ENCODE measurements at places on chromosomes 13 and 19.
A peak's percentile ranks its signal among the peaks of the same experiment; 100 is the strongest.

DNA sequence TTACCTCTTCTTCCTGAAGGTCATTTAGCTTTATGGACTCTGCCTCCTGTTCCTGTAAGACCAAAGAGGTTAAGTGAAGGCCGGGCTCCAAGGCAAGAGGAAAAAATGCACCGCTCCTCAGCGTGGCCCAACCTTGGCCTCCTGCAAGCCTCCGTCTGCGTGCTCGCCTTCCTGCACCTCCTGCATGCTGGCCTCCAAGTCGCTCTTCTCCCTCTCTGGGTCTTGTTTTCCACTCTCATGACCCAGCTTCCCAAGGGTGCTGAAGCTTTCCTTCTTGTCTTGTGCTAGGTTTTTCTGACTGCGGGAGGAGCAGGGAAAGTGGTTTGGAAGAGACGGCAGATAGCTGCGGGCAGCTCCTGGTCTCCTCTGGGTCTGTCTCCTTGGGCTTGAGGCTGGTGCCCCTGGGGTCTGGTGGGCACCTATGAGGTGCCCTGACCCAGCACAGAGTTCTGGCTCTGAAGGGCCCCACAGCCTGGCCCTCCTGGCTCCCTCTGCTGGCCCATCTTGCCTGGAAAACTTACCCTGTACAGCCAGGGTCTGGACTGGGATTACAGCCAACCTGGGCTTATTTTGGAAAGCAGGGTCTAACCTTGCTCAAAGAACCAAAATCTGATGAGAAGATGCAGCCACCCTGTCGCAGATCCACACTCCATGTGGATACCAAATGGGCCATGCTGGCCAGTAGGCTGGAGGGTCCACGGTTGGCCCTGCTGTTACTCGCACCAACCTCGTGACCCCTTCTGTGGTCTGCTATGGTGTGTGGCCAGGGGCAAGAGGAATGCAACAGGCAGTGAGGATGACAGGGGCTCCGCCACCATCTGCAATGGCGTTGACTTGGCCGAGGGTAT, 5.2 kb downstream of the C13orf46 start:
- no peak for DNase-seq

GRCh38 chr13:53138376-53139036, 109.9 kb downstream of the OLFM4 start:
- no peak for DNase-seq

GRCh38 chr13:82606008-82606407, 1276.3 kb downstream of the SLITRK1 start:
- DNase-seq = no peak

DNA sequence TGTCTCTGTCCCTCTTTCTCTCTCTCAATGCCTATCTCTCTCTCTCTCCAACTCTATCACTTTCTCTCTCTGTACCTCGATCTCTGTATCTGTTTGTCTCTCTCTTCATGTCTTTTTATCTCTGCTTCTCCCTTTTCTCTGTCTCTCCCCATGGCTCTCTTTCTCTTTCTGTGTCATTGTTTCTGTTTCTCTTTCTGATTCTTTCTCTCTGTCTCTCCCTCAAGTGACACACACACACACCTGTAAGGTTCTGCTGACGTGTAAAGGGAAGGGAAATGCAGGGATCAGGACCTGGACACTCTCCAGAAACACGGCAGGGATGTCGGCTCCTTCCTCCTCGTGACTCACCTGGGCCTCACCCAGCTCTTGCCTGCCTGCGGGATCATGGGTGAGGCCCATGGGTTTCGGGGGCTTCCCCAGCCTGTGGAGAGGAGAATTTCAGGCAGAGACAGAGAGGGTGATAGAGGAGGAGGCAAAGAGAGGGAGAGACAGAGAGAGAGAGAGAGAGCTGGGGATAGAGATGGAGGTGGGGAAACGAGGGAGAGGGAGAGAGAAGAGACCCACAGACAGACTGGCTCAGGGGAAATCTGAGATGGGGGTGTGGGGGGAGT, 5.4 kb upstream of the PLAUR start:
- peak; percentile 95 for DNase-seq

DNA sequence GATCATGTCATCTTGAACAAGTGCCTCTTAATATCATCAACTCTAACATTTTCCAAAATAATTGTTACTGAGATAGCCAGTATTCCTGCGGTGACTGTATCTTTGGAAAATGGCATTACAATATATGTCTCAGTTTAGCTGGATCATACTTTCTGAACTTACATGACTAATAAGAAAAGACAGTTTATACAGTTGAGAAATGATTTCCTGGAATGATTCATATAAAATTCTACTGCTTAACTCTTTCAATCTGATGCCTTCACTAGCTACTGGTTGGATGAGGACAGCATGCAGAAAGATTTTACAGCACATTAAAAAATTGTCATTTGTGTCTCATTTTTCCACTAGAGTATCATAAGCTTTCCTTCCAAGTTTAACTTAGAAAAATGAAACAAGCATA, 302.1 kb downstream of the PCDH17 start:
- DNase-seq = no peak

DNA sequence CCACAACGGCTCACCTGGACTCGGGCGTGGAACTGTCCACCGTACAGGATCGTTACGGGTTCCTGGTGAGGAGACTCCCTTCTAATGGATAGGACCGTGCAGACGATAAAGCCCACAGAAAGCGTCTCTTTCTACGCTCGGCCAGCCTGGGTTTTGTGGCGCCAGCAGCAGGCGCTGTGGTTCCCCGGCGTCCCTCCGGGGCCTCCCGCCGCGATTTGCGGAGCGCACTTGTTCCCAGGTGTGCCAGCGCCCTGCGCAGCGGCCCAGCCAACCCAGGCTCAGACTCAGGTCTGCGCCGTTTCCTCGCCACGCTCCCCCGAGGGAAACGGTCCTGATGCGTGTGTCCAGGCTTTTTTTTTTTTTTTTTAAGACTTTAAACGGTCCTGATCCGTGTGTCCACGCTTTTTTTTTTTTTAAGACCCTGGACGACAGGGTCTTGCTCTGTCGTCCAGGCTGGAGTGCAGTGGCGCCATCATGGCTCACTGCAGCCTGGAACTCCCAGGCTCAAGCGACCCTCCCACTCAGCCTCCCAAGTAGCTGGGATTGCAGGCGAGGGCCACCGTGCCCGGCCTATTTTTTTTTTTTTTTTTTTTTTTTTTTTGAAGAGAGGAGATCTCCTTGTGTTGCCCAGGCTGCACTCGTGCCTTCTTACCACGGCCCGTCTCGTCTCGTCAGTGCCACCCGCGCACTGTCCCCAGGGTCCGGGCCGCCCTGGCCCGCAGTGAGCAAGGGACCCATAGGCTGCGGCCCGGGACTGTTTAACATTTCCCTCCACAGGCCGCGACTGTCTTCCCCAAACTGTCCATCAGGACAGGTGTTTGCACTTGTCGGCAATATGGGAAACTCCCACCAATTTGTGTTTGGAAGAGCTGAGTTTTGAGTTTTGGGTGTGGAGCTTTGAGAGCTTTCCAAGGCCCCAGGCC, 23.8 kb downstream of the GJA3 start:
- no peak for DNase-seq

GRCh38 chr19:40810160-40810559, 11.2 kb downstream of the EGLN2 start:
- DNase-seq = no peak

DNA sequence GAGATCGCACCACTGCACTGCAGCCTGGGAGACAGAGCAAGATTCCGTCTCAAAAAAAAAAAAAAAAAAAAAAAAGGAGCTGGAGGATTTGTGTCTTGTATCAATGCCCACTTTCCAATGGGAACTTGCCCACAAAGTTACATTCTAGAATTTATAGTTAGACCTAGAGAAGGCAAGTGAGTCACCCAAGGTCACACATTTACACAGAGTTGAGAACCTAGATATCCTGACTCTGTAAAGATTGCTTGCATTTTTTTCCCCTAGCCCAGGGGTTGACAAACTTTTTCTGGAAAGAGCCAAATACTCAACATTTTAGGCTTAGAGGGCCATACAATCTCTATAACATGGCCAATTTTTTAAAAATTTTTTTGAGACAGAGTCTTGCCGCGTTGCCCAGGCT, 7.7 kb upstream of the BRD4 start:
- DNase-seq = no peak

DNA sequence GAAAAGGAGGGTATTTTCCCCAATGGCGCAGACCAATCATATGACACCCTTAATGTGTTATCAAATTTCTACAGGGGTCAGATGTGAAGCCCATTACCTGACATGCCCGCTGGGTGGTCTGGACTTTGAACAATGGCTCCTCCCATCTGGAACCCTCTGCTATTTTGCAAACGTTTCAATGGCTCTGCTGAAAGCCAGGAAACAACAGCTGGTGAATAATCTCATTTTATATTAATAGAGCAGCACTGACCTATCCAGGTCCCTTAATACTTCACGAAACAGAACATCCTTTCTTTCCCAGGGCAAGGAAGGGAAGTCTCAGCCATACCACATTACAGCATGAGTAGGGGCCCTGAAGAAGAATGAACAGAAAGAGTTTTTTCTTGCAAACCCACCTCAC, 20.3 kb upstream of the KPNA3 start:
- DNase-seq = no peak

DNA sequence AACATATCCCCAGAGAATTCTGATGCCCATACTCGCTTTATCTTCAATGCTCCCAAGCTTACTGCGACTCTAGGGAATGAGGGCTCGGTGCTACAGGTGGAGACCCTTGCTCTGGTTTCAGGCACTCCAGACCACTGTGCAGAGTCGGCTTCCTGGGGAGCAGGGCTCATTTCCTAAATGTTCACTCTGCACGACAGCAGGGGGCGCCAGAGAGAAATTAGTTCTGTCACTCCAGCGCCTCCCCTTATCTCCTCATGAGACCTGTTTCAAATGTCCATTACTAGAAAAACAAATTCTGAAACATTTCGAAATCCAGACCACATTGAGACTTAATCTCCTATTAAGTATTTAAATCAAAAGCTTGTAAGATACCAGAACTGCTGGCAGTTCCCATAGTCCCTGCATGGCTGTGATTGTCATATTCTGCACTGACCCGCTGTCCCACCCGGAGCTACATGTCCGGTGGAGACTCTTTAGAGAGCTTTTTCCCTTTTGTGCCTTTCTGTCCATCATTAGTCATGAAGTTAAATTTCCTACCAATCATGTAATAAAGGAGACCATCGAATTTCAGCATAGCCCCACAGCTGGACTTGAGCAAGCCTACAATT, 22.4 kb downstream of the EPSTI1 start:
- DNase-seq = peak; percentile 69

- DNase-seq = no peak
These were observed 1.1 kb downstream of the ZNF444 start for GRCh38 chr19:56142087-56142787.

DNA sequence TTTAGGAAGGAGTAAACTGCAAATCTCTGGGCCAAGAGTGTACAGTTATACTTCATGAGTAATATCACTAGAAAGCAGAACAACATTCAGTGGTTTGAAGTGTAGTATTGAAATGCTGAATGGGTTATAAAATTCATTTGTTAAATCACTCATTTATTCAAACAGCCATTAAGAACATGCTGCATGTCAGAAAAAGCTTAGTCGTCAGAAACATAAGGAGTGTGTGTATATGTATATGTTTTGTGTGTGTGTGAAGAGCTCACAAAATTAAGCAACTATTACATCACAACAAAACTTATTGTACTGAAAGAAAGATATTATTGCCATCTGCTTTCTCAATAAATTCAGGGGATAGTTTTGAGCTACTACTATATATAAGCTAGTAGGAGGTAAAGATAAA, 165.4 kb upstream of the PCDH9 start:
- no peak for DNase-seq

GRCh38 chr13:104198801-104199200, 1132.6 kb upstream of the SLC10A2 start:
- no peak for DNase-seq

- DNase-seq = no peak
These were observed 93.3 kb upstream of the USP29 start for GRCh38 chr19:57026476-57026875.

GRCh38 chr13:73967397-73968165, 166.6 kb downstream of the KLF12 start:
- DNase-seq = no peak

GRCh38 chr13:70580825-70581224, 472.6 kb upstream of the KLHL1 start:
- no peak for DNase-seq

DNA sequence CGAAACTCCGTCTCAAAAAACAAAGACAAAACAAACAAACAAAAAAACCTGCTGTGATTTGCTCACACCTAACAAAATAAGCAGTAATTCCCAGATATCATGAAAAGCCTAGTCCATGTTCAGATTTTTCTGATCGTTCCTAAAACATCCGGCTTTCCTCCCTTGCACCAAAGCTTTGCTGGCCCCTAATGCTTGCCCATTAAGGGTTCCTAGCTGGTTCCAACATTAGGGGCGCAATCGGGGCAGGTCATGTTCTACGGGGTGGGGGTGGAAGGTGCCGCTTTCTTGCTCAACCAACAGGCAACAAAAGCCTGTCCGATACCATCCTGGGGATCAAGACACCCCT, 25.5 kb upstream of the FXYD3 start:
- DNase-seq = no peak

- DNase-seq = no peak
These were observed 17.4 kb downstream of the PIP5K1C start for GRCh38 chr19:3682741-3683404.

GRCh38 chr19:855566-856120, 3.5 kb downstream of the ELANE start:
- DNase-seq = no peak

- DNase-seq = peak; percentile 85
These were observed 9.8 kb downstream of the PRX start for GRCh38 chr19:40403262-40403984.

DNA sequence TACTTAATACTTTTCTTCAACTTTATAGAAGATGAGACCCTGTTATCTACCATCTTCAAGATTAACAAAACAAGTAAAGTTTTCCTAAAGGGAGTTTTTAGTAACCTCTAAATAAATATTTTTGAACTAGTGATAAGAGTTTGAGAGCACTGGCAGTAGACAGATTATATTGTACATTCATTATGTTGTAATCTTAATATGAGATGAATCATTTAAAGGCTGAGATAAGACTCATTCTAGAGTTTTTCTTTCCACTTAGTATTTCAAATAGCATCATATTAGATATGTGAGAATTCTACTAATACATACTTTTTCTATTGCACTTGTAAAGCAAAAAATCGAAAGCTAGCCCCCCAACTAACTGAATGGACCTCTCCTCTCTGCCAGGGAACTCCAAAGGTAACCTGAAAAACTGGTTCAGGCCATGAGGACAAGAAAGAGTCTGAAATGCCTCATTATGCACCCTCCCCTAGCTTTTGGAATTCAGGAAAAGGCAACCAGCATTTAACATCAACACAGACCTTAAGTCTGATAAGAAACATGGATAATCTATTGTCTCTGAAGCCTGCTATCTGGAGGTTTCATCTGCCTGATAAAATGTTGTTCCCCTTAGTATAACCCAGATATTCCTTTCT, 875.4 kb upstream of the SLC10A2 start:
- DNase-seq = no peak
